ENCODE measurements at places on chromosomes 1 and 21. TPM values are rescaled to one million over a fixed set of nuclear protein-coding genes. Genes with fewer than 3 reads are reported as not detected.

CATSPERE gene
- 0.60 TPM for polyA plus RNA-seq

FAM43B gene
- polyA plus RNA-seq, result 1.6 TPM

DNA sequence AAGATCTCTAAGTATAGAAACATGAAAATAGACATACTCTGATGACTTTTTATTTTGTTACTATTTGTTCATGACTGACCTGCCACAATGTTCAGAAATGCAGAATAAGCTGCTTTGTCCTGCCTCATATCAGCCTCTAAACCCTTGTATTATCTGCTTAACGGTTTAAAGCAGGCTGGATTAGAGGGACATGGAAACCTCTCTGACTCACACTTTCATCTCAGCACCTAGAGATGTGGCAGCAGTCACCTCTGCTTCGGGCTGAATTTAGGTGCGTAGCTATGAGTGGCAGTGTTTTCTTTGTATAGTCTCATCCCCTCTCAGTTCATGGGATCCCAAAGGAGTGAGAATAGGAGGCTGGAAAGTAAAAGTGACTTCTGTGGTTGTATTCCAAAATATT lies 255.4 kb downstream of the RGS7 start:
- DNase-seq, result no peak

- no peak for DNase-seq
These were observed 14.6 kb upstream of the SLC41A1 start for GRCh38 chr1:205827623-205828022.

GRCh38 chr1:241408170-241408569 lies 51.2 kb upstream of the RGS7 start:
- no peak for DNase-seq

GRCh38 chr1:155910621-155911121 lies 478 bp downstream of the RIT1 start:
- DNase-seq, result no peak

- no peak for DNase-seq
These were observed 115.6 kb upstream of the GUCA2B start for GRCh38 chr1:42037586-42037985.

DNA sequence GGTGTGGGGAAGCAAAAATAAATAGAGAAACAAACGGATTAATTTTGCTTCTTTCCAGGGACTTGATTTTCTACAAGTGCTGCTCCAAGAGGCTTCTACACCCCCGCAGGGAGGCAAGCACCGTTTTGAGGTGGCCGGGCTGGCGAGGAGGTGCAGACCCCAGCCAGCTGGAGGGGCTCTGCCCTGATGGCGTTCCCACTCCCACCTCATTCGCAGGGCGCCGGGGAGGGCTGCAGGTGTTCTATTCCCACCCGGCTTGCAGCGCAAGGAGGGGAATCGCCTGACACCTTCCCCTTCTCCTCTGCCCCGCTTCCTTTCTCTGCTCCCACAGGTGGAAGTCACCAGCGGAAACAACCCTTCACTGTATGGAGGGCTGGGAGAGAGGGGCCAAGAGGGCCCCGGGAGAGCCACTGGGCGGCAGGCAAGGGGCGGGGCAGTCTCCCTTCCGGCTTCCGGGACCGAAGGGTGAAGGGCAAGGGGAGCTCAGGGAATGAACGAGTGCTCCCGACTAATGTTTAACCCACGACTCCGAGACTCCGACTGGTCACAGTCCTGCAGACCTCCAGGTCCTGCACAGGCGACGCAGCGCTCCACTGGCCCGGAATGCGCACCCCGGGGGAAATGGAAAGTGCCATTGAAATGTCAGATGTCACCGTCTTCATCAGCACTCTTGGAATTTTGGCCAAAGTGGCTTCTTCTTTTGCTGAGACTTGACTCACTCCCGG lies 29.1 kb downstream of the TEX35 start:
- DNase-seq, result no peak

DNA sequence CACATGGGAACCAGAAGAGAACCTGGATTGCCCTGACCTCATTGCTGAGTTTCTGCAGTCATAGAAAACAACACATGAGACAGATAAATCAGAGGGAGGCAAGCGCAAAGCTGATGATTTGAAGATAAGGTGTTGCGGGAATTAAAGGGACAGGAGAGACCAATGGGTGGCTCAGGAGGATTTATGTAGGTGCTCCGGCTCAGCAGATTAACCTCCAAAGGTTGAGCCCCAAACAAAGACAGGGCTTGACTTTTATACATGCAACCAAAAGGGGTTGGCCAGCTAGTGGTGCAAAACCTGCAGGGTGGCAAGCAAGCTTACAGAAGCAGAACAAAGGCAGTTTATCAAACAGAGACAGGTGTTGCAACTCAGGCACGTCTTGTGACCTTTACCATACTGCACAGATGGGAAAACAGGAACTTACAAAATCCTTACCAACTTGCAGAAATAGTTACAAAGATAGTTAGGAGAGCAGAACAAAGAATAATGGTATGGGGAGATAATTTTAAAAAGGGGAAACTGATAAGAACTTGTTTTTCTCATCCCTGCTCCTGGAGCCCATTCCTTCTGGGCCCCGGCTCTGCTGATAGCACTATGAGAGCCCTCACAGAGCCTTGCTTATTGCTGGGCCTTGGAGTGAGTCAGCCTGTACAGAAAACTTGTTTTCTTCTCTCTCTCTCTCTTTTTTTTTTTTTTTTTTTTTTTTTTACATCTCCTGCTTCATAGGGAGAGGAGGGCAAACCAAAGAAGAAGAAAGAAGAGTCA lies 93.6 kb downstream of the SNRPE start:
- DNase-seq, result no peak

DNA sequence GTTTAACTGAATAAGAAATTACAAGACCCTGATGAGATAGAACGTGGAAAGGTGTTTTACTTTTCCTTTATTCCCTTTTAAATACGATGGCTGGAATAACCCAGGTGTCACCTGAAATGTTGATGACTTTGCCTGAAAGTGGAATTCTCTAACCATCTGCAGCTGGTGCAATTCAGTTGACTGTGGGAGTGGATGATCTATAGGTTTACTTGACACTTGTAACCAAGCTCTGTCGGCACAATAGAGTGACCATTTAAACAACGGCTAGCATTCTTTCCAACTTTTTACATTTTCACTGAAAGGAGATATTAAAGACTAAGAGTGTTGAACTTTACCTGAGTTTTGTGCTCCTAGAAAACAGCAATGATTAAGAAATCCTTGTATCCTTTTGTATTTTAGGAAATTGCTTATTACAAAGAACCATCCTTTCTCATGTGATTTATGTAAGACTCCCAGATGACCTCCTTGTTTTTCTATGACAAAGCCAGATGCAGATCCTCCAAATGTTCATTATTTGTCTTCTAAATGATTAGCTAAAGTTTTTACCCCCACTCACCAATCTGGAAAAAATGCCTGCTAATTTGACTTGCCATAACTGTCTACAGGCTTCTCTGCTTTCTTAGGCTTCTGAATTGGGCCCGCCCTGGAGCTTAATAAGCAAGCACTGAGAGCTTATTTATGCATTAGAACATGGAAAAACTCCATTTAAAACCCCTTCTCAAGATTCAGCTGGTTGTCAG lies 129.5 kb upstream of the LRRC7 start:
- no peak for DNase-seq

DNA sequence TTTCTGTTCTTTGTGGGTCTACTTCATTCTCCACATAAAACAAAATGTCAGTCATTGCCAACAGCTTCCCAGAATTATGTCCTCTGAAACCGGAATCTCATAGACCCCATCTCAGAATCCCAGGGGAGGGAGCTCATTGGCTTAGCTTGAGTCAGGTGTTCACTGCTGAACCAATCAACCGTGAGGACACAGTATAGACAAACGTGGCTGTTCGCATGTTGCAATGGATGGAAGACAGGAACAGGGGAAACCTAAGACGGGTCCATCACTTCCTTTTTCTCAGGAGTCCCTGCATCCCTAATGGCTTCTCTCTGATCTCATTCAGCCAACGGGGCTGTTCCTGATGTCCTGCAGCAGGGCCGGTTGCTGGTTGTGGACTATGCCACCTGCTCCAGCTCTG lies 9.1 kb downstream of the CELA2A start:
- no peak for DNase-seq

- no peak for DNase-seq
These were observed 1.5 kb upstream of the FCMR start for GRCh38 chr1:206923009-206923960.

- DNase-seq, result no peak
These were observed 232.6 kb downstream of the SRGAP2C start for GRCh38 chr1:121417325-121417923.

NTMT2 gene
- polyA plus RNA-seq, result 0.38 TPM

KRTAP10-5 gene
- polyA plus RNA-seq, result not detected

GRCh38 chr1:153384958-153385580 lies 5.8 kb downstream of the S100A8 start:
- DNase-seq, result no peak

DNA sequence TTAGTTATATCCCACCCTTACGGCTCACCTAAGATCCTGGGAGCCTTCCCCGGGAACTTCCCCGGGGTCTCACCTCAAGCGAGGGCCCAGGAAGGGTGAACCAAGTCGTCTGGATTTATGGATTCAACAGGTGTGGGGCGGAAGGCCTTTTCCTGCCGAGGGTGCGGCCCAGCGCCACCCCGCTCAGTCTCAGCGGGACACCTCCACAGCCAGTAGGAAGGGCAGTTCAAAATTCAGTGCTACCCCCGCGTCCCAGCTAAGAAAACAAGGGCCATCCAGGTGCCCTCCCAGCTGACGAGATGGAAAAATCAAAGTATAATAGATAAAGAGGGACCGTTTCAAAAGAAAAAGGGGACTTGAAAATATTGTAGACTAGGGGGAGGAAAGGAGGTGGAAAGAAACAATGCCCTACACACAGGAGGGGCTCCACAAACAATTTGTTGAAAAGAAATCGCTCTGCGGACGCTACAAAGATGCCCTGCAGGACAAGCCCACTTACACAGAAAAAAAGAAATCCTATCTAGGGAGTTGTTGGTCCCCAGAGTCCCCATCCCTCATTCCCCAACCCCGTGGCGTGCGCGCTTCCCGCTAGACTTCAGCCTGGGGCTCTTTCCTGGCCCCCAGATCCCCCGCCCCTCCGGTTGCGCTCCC lies 1.3 kb downstream of the SLC2A1 start:
- DNase-seq, result no peak

CTXND2 gene
- polyA plus RNA-seq, result not detected

ARTN gene
- polyA plus RNA-seq, result 0.77 TPM

- DNase-seq, result no peak
These were observed 132.0 kb downstream of the GIPC2 start for GRCh38 chr1:78177708-78178270.

GRCh38 chr1:204544321-204544720 lies 28.1 kb downstream of the MDM4 start:
- no peak for DNase-seq

C8B gene
- not detected for polyA plus RNA-seq

GRCh38 chr1:231395076-231395997 lies 26.8 kb downstream of the EGLN1 start:
- DNase-seq, result peak; percentile 71

- no peak for DNase-seq
These were observed 4.8 kb upstream of the FCRLA start for GRCh38 chr1:161702250-161702649.

DNA sequence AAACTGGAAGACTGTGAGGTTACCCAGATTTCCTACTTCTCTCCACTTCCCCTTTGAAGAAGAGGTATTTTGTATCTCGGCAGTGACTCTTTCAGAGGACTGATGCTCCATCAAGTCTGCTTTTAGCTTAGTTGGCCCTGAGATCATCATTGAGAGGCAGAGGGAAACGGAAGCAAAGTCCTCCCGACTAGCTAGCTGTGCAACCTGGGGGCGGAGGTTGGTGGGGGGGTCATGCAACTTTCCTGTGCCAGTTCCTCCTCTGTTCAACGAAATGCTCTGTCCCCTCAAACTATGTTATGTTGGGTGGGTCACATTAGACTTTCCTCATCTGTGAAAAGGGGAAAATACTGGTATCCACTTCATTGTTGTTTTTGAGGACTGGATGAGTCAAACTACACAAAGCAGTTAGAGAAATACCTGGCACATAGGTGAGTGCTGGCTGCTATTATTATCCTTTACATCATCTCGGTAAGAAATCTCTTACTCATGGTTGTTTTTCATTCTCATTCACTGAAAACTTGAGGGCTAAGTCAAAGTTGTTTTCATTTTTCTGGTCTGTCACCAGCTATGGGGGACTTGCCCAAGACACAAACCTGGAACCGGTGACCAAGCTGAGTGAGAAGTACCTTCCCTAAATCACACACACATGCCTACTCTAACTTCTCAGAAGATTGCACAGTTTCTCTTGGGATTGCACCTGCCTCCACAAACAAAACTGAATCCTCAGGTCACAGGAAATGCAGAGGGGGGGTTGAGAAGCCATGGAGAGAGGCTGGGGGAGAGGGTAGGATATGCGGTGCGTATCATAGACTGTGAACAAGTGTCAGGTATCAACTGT lies 83.3 kb downstream of the ABCA4 start:
- DNase-seq, result no peak

PIK3C2B gene
- polyA plus RNA-seq, result 40.4 TPM

DNA sequence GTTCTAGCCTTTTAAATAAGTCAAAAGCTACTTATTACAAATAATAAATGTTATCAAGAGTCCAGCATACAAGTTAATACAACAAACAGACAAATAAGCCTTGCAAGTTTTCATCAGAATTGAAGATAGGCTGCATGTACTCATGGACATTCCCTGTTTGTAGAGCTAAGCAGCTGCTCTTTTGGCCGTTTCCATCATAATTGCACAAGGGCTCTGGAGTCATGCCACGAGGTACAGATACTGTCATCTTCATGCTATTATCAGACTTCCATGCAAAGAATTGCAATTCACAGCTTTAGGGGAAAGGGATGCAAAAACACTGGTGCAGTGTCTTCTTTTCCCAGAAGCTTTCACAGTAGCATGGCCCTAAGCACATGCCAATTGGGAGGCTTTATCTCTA lies 52.8 kb upstream of the TBX15 start:
- peak; percentile 61 for DNase-seq

DNA sequence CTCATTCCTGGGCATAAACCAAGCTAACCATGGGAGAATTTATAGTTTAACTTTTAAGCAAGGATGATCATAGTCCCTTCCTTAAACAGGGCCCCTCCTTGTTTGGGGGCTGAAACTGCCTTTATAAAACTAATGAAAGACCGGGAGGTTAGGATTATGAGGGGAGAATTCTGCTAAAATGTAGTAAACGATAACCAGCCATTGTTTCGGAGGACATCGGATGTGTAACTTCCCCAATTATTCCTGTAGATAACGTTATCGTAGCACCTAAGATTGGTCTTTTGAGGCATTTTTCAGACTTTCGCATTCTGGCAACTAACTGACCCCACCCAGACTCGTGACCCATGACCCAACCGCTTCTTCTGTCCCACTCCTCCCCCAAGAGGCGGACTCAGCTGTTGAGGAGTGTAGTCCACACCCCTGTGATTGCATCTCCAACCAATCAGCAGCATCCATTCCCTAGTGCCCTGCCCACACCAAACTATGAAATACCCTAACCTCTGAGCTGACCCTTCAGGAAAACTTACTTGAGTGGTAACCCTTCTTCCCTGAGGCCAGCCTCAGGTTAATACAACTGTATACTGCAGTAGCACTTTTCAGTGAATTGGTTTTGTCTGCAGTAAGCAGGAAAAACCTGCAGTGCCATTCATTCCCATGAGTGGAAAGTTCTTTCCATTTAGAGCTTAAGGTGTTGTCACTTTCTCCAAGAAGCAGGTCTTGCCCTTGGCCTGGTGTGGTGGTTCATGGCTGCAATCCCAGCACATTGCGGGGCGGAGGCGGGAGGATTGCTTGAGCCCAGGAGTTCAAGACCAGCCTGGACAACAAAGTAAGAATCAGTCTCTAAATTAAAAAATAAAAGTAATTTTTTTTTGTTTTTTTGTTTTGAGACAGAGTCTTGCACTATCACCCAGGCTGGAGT lies 823 bp upstream of the SYF2 start:
- peak; percentile 78 for DNase-seq
